Naive thymus-derived CD8-positive, alpha-beta T cell (primary cell): ENCODE measurements at places on chromosomes 11 and 22. TPM values are rescaled to one million over a fixed set of nuclear protein-coding genes. Genes with fewer than 3 reads are reported as not detected.

The TRIM66 gene
- total RNA-seq = 39.4 TPM

The CWC15 gene
- total RNA-seq = 90.0 TPM

The RTN4R gene
- 5.0 TPM for total RNA-seq

The MPPED2 gene
- total RNA-seq = 3.3 TPM

The OR5A1 gene
- total RNA-seq = not detected

GRCh38 chr22:33984656-33985285 lies 64.5 kb upstream of the LARGE1 start:
- H3K36me3 ChIP-seq = no peaks in the 10 kb centered on the region
- no peak overlapping the region for H3K27ac ChIP-seq
- H3K27me3 ChIP-seq = peaks cover 6% of the 10 kb centered on the region
- no peak for DNase-seq

DNA sequence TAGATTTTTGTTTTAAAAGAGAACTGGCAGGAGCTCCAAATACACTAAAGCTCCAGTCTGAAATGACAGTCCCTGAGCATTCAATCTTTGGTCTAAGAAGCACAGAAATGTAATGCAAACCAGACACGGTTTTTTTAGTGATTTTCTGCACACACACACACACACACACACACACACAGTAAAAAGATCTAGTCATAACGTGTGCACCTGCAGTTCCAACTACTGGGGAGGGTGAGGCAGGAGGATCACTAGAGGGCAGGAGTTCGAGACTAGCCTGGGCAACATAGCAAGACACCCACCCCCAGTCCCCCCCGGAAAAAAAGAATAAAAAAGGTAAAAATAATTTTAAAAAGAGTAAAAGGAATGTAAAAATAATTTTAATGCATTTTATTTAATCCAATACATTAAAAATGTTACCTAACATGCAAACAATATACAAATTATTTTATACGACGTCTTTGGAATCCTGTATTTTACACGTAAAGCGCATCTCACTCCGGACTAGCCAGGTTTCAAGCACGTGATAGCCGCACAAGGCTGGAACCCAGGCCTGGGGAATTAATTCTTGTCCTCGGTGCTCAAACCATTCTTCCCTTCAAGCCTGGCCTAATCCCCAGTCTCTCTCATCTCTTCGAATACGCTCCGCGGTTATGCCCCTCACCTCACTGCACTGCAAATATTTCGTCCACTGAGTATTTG lies 762 bp upstream of the TBC1D22A start:
- H3K27me3 ChIP-seq = no peaks in the 10 kb centered on the region
- no peak for DNase-seq
- H3K4me3 ChIP-seq = peak overlapping the region; percentile 98
- H3K27ac ChIP-seq = peak overlapping the region; percentile 98
- peaks cover under 1% of the 10 kb centered on the region for H3K36me3 ChIP-seq
- H3K4me1 ChIP-seq = peaks cover 60% of the 10 kb centered on the region

- DNase-seq = no peak
- H3K27me3 ChIP-seq = peaks cover 15% of the 10 kb centered on the region
- no peak overlapping the region for H3K27ac ChIP-seq
- peaks cover 3% of the 10 kb centered on the region for H3K36me3 ChIP-seq
Observed at GRCh38 chr11:1586699-1587098, 1.6 kb upstream of the KRTAP5-1 start.

DNA sequence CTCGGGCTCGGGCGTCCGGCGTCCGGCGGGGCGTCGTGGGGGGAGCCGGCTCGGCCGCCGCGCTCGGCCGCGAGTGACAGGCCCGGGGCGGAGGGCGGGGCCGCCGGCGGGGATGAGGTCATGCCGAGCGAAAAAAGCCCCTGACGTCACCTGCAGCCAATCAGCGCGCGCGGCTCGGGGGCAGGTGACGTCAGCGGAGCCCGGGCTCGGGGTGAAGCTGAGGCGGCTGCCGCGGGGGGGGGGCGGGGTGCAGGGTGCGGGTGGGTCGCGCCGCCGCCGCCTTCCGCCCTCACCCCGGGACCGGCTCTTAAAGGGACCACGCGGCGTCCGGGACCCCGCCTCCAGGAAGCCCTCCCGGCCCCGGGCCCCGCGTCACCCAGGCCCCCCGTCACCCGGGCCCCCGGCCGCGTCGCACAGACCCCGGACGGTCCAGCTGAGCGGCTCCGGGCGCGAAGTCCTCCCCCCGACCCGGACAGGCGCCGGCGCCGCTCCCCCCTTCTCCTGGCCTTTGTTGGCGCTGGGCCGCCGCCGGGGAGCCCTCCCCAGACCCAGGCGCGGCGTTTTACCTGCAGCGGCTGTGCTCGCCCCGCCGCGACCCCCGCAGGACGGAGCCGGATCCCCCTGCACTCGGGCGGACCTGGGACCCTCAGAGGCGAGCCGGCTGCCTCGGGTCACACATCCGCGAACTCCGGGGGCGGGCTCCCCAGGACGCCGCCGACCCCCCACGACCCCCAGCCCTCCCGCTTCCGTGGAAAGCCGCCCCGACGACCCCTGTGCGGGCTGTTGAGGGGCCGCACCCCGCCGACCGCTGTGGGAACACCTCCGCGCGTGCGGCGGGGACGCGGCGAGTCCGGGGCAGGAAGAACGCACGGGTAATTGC lies at the start of gene DUSP8:
Gene DUSP8 (minus strand): TSS at position 75 of the 880 bp plus-strand sequence. CDS start 6,445 bp downstream, outside the sequence.
- no peaks in the 10 kb centered on the region for H3K27me3 ChIP-seq
- peak; percentile 95 for DNase-seq
- H3K36me3 ChIP-seq = no peaks in the 10 kb centered on the region
- peaks cover 34% of the 10 kb centered on the region for H3K4me1 ChIP-seq

- no peak for DNase-seq
- no peaks in the 10 kb centered on the region for H3K4me1 ChIP-seq
- H3K4me3 ChIP-seq = no peak overlapping the region
Observed at GRCh38 chr22:33090836-33091235, 32.7 kb upstream of the SYN3 start.

DNA sequence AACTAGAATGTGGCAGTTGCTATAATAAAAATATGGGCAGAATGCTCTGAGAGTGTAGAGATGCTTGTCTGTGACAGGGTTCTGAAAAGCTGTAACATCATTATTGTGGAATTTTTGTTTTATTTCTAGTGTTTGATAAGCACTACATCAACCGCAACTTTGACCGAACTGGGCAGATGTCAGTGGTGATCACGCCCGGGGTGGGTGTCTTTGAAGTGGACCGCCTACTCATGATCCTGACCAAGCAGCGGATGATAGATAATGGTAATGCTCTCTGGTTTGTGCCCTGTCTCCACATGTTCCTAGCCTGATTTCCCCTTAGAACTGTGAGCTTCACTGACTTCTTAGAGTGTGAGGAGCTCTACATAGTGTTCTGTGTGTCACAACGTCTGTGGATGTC lies 48.8 kb downstream of the DEPDC5 start:
- H3K27me3 ChIP-seq = no peaks in the 10 kb centered on the region
- DNase-seq = no peak
- H3K27ac ChIP-seq = no peak overlapping the region
- peaks cover 6% of the 10 kb centered on the region for H3K36me3 ChIP-seq
- no peaks in the 10 kb centered on the region for H3K4me1 ChIP-seq
- no peak overlapping the region for H3K4me3 ChIP-seq

GRCh38 chr11:11789735-11790369 lies 51.9 kb upstream of the USP47 start:
- no peaks in the 10 kb centered on the region for H3K36me3 ChIP-seq
- H3K27ac ChIP-seq = no peak overlapping the region
- H3K4me1 ChIP-seq = no peaks in the 10 kb centered on the region
